ENCODE measurements at places on chromosomes 12 and 14.

DNA sequence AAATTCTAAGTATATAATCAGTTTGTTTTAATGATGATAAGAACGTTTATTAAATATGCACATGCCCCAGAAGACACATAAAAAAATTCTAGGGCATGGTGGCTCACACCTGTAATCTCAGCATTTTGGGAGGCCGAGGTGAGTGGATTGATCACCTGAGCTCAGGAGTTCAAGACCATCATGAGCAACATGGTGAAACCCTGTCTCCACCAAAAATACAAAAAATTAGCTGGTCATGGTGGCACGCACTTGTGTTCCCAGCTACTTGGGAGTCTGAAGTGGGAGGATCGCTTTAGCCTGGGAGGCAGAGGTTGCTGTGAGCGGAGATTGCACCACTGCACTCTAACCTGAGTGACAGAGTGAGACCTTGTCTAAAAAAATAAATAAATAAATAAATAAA is 4.0 kb downstream of the CD69 start:
- DNase-seq, result no peak

- DNase-seq, result no peak
Measured at GRCh38 chr12:89230376-89231315, 121.7 kb downstream of the DUSP6 start.

DNA sequence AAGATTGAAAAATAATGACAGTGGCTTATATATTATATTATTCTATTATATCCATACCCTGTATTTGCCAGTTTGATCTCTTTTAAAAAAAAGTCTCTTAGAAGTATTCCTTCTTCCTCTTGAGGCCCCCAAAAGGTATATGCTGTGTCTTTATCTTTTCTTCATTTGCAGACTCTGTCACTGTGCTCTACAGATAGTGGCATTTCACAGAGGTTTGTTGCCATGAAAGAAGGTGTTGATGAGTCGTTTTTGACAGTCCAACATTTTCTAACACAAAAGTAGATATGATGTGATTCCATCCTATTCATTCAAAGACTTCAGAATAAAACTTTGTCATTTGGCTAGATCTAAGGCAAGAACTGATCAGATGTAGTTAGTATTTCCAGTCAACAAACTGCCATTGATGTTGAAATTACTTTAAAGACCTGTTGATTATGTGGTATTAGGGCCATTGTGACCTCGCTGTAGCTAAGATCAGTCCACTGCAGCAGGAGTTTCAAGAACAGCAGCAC is at the start of gene CCDC196:
Gene CCDC196, plus strand, starts transcription at position 462 of the 512 bp plus-strand sequence. CDS start 132 bp downstream, outside the sequence.
- no peak for DNase-seq

GRCh38 chr12:42129595-42130204 is 15.0 kb downstream of the GXYLT1 start:
- DNase-seq, result peak; percentile 73

DNA sequence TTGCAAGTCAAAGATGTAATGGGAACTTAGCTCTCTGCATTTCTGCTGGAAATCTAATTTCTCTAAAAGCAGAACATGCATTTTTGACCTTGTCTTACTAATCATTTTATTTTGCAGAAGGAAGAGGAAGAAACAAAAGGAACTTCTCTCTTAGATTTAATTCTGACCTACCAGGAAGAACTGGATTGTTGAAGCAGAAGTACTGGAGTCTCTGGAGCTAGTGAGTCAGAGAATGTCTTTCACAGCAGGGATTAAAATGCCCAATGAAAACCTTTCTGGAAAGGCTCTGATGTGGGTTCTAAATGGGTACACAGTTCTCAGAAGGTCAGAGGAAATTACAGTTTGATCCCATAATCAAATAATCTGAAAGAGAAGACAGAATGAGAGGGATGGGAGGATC is 70.8 kb upstream of the GNG2 start:
- DNase-seq, result no peak

GRCh38 chr12:109598428-109598854 is 24.8 kb downstream of the MVK start:
- DNase-seq, result no peak

DNA sequence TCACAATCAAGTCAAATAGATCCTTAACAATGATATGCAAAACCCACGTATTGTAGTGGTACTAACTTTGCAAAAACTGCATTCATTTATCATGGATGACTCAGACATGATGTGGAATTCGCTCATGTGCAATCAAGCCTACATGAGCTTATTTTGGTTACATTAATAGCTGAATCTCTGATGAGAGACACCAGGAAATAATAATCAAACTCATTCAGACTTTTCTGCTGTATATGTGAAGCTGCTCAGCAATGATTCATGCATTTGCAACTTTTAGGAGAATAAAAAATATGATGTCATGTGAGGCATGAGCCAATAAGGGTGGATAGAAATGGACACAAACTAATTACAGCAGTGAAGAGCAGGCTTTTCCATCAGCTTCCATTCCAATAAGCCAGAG is 1075.8 kb upstream of the TMEM132C start:
- DNase-seq, result peak; percentile 85

DNA sequence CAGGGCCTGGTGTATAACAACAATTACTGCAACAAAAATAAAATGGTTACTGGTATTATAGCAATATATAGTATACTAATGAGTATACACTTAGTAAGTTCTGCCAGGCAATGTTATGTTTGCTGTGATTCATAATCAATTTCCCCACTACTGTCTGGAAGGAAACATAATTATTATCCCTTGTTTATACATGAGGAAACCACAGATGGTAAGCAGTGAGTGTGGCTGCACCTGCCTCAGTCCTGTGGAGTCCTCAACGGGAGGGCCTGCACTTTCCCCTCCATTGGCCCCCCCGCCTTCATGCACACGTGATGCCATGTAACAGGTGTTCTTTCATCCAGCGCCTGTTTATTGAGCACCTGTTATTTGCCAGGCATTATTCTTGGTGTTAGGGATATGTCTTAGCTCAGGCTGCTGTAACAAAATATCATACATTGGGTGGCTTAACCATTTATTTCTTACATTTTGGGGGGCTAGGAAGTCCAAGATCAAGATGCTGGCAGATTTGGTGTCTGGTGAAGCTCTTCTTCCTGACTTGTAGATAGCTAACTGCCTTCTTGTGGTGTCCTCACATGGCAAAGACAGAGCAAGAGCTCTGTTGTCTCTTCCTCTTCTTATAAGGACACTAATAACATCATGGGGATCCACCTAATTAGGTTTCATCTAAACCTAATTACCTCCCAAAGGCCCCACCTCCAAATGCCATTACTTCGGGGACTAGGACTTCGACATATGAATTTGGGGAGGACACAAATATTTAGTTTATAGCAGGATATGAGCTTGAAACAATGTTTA is 59.5 kb upstream of the CHGA start:
- DNase-seq, result no peak

- no peak for DNase-seq
Measured at GRCh38 chr12:14186193-14186502, 179.3 kb upstream of the ATF7IP start.

- DNase-seq, result no peak
Measured at GRCh38 chr14:34668111-34668510, 38.2 kb upstream of the SNX6 start.

DNA sequence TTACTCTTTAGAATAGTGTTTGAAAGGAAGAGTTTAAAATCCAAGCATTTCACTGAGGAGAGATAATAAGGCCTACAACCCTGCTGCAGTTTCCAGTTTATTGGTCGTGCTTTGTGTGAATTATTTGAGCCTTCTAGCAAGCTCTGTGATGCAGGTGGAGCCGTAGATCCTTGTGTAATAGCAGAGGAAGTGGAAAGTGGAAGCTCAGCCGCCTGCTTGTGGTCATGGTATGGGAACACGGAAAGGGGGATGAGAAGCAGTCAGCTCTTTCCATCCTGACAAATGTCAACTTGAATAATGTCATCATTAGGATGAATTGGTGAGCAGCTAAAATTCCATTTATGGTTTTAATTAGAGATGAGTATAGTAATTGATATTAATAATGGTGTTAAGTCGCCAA is 29.1 kb downstream of the SYNE2 start:
- DNase-seq, result no peak

- DNase-seq, result no peak
Measured at GRCh38 chr12:72390146-72390545, 118.0 kb downstream of the TRHDE start.

DNA sequence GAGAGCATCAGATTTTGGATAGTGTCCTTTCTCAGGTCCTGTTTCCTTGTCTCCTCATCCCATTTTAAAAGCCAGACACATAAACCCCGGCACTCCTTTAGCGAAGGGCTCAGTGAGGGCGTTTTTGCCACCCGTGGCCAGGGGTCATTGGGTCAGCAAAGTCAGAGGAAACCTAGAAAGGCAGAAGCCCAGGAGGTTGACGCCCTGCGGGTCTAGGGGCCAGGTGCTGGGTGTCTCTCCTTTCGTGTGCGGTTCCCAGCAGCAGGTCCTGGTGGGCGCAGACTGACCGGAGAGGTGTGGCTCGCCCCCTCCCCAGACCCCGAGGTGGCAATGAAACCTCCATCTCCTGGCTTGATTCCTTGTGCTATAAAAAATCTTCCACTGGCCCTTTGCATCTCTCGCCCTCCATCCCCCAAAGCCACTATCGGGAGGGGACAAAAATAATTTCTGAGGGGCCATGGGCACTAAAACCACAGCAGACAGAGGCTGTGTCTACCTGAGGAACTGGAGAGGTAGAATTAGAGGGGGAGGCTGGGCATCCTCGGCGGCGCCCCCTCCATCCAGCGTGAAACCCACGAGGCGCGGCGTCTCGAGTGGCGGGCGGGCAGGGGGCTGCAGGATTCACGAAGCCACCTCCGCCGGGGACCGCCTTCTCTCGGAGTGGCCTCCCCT is 858 bp upstream of the FRMD6 start:
- no peak for DNase-seq

- DNase-seq, result no peak
Measured at GRCh38 chr14:86865934-86866333, 1127.0 kb downstream of the GALC start.

DNA sequence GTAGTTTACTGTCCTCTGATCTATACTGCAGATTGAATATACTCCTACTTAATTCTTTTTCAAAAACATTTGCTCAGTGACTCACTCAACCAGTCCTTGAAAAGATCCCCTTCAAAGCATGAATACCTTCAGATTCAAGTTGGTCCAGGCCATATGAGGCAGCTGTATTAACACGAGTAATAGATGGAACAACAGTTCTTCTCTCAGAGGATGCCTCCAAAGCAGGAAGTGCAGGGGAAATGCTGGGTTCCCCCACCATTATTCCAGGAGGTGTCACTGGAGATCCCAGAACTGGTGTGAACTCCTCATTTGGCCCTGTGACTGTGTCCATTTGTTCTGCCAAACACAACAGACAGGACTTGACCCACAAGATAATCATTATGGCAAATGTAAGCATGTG is 20.6 kb downstream of the ARMH4 start:
- no peak for DNase-seq

DNA sequence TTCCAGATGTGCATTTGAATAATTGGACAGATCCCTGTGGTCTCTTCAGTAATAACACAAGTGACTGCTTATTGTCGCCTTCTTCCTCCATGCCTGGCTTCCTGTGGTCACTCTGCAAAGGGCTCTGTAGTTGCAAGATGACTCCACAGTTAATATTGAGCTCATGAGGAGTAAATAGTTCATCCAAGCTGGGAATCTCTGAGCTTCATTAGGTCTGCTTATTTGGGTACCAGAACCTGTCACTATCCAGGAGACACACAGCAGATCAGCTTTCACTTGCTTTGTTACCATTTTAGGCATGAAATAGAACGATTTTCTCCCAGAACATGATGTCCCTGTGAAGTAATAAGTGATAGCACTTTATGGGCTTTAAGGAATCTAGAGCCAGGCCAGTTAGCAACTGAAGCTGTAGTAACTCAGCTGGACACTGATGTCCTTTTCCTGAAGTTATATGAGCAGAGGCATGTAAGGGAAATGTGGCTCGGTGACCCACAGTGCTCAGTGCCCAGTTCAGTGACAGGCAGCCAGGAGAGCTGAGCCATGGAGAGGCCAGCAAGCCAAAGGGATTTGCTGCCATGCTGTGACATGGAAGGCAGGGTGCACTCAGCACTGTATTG is 50.1 kb downstream of the CRADD start:
- DNase-seq, result no peak

- DNase-seq, result no peak
Measured at GRCh38 chr14:98368221-98368620, 903.8 kb downstream of the BCL11B start.

DNA sequence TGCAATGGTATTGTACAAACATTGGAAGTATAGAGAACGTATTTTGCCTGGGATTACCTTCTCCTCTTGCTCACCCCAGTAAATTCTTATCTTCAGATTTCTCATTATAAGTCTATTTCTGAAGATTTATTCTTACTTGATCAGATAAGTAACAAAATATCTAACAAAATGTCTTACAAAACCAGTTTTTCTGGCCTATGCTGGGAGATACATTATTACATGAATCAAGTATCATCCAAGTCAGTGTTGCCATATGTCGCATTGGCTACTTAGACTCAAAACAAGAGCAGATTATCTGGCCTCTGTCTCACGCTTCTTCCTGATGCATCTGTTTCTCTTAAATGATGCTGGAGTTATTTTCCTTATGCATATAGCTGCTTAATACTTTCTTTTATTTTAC is 408.5 kb downstream of the CCER1 start:
- no peak for DNase-seq

- no peak for DNase-seq
Measured at GRCh38 chr14:64948612-64949210, 6.2 kb upstream of the GPX2 start.

DNA sequence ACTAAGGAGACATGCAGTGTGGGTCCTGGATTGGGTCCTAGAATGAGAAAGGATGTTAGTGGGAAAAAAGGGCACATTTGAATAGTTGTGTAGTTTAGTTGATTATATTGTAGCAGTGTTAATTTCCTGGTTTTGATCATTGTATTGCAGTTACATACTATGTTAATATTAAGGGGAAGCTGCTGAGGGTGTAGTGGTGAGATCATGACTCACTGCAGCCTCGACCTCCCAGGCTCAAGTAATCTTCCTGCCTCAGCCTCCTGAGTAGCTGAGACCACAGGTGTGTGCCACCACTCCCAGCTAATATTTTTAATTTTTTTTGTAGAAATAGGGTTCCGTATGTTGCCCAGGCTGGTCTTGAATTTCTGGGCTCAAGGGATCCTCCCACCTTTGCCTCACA is 21.7 kb downstream of the BORCS5 start:
- no peak for DNase-seq

- DNase-seq, result no peak
Measured at GRCh38 chr12:128387811-128388422, 120.9 kb downstream of the TMEM132C start.

GRCh38 chr14:23370221-23370620 is 2.4 kb upstream of the IL25 start:
- no peak for DNase-seq

DNA sequence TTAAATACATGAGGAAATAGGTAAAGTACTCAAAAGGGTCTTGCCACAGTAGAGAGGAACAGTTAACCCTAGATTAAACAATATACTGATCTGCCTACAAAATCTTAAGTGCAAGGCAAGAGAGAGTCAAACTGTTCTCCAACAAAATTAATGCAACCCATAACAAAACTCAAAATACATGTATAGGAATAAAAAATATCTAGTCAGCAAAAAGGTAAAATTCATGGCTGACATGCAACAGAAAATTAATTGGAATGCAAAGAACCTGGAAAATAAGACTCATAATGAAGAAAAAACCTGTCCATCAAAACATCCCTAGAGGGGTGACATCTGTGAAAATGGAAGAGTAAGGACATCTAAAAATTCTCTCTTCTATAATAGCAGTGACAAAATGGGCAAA is 173.6 kb downstream of the ADAMTS20 start:
- DNase-seq, result no peak

Measured in fibroblast of lung (primary cell).